Esophagus squamous epithelium (tissue), 5 donors: ENCODE measurements at places on chromosomes 7 and 10.

DNA sequence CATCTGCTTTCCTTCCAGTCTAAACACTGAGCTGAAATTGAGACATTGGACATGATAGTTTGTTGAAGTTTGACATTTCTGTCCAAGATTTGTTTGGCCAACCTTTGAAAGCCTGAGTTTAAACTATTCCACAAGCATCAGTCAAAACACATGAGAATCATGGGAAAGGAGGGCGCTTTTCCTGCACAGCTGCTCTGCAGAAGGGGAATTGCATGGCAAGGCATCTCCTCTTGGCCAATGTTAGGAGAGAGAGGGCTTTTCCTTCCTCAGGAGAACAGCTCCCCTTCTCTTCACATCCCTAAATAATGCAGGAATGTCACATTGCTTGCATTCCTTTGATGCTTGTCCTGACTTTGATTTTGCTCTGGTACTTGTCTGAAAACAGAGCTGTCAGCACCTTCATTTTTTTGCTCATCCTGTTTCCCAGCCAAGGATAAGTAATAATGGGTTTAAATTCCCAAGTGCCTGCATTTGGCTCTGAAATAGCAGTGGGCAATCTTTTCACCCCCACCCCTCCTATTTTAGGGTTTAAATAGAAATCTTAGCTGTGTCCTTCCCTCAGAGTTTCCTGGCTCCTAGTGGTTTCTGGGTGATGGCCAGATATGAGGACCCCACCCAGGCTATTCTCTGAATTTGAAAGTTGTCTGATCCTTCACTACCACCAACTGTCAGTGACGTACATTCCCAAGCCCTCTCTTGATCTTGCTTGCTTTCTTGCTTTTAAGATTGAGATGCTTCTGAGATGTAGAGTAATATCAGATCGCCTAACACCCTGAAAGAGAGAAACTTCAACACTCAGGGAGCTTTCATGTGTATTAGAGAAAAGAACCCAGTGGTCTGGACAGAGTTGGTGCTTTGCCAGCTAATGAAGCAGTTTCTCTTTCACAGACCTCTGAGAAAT is 75.2 kb upstream of the NPVF start:
- DNase-seq: no peak

GRCh38 chr10:14022954-14023672 is 307.6 kb downstream of the FRMD4A start:
- no peak for DNase-seq

DNA sequence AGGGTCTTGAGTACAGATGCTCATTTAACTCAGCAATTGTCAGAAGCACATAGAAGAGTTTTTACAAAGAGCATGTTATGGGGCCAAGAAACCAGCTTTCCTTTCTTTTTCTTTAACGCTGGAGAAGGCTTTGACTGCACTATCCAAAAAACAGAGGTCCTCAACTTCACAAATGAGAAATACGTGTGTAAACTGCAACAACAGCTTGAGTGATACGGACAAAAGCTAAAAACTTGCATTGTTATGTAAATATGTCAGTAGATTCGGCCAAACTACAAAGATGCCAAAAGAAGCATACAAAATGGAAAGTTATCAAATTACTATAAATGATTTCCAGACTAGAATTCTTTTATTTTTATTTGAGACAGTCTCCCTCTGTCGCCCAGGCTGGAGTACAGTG is 62.4 kb upstream of the C10orf90 start:
- no peak for DNase-seq

DNA sequence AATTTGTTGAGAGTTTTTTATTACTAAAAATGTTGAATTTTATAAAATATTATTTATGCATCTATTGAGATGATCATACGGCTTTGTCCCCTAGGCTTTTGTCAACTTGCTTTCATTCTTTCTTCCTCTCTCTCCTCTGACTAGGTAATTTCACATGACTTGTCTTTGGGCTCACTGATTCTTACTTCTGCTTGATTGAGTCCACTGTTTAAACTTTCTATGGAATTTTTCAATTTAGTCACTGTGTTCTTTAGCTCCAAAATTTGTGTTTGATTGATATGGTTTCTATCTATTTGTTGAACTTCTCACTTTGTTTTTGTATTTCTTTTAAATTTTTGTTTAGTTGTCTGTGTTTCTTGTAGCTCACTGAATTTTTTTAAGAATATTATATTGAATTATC is 65.9 kb upstream of the PTPRZ1 start:
- no peak for DNase-seq

DNA sequence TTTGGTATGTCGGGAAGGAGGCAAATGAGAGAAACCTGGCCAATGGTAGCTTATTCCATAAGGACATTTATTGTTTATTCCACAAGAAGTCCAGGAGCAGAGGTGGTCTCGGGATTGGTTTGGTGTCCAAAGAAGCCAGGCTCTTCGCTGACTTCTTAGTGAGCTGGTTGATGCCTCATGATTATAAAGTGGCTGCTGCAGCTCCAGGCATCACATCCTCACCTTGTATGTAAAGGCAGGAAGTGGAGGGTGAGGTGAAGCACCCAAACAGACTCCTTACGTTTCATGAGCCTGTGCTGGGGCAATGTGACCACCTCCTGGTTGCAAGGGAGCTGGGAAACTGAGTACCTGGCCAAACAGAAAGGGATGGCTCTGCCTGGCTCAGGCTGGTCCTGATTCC is 92.4 kb downstream of the MYL10 start:
- DNase-seq: no peak

DNA sequence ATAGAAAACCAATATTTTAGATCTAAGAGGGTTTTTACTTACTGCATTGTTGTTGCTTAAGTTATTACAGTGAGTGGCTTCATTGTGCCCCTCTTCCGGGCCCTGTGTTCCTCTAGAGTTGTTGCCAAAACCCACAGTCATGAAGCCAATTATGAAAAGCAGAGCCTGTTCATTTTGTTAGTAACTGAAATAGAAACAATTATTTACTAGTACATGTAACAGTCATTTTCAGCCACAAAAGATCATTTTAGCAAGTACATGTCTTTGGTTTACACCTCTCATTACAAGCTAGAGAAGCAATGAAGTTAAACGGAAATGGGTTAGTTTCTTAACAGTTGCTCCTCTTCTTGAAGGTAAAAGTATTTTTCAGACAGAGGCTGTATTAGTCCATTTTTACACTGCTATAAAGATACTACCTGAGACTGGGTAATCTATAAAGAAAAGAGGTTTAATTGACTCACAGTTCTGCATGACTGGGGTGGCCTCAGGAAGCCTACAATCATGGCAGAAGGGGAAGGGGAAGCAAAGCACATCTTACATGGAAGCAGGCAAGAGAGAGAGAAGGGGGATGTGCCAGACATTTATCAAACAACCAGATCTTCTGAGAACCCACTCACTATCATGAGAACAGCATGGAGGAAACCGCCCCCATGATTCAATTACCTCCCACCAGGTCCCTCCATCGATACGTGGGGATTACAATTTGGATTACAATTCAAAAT is 380.5 kb downstream of the SFMBT2 start:
- no peak for DNase-seq

- DNase-seq: no peak
Observed at GRCh38 chr10:131751827-131752775, 148.7 kb upstream of the PPP2R2D start.

DNA sequence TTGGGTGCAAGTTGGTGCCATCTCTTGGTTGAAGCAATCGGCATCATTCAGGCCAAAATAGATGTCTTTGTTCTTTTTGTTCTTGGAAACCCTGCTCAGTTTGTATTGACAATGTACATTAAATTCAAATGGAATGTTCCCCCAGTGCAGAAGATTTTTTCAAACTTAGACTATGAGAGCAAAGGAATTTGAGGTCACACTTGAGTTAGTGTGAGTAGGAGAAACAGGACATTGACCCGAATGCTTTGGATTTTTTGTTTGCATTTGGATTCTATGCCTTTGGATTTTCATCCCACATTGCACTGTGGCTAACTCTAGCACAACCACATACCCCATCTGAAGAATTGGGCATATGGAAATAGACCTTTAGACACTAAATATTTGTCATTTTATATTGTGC is 480.0 kb downstream of the GALNT17 start:
- no peak for DNase-seq

GRCh38 chr10:60114765-60115586 is 208.6 kb upstream of the CCDC6 start:
- no peak for DNase-seq

DNA sequence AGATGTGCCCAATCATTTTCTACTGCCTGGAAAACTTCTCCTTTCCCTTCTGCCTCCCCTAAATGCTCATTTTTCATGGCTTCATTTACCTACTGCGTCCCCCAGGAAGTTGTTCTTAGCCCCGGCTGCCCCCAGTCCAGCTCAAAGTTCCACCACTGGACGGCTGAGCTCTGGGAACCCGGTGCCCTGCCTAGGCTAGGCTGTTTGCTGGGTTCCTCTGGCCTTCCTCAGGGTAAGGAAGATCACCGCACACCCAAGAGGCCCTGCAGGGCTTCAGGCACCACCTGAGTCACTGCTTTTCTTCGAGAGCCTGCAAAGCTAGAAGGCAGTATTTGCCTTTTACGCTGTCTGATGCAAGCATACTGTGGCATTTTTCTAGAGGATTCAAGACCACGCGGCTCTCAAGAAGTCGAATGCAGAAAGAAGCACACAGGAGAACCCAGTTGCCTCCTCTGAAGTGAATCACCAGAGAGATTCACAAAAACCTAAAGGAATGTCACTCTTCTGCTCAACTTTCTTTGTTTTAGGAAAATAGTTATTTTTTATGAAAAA is 46.7 kb upstream of the ZMIZ1 start:
- no peak for DNase-seq

- no peak for DNase-seq
Observed at GRCh38 chr10:96889415-96890171, 57.5 kb downstream of the LCOR start.

DNA sequence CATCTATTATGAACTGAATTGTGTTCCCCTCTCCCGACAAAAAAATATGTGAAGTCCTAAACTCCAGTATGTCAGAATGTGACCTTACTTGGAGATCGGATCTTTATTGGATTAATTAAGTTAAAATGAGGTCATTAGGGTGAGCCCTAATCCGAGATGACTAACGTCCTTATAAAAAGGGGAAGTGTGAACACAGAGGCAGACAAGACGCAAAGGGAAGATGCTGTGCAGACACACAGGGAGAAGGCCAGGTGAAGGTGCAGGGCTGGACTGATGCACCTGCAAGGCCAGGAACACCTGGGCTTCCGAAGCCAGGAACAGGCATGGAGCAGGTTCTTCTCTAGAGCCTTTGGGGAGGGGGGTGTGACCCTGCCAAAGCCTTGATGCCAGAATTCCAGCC is 187.8 kb downstream of the PARD3 start:
- no peak for DNase-seq

DNA sequence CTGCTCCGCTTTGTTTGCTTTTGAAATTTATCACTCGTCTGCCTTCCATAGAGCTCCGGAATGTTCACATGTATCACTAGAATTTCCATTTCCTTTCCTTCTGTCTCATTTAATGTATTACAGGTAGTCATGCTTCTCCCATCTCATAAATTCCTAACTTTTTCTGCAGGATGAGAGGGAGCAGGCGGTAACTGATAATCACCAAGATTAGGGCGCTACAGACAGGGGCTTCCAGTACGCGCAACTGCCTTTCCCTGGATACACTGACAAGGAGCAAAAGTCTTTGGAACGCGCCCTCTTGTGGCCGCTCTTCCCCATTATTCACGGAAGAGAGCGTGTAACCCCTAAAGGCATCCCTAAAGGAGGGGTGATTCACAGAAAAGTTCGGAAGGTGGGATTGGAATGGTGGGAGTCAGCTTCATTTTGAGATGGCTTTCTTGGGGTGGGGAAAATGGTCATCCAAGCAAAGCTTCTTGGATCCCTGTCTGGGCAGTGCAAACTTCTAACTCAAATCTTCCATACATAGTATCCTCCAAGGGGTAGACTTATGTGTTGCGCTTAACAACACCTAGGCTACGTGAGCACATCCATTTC is 6.5 kb downstream of the INHBA start:
- no peak for DNase-seq

DNA sequence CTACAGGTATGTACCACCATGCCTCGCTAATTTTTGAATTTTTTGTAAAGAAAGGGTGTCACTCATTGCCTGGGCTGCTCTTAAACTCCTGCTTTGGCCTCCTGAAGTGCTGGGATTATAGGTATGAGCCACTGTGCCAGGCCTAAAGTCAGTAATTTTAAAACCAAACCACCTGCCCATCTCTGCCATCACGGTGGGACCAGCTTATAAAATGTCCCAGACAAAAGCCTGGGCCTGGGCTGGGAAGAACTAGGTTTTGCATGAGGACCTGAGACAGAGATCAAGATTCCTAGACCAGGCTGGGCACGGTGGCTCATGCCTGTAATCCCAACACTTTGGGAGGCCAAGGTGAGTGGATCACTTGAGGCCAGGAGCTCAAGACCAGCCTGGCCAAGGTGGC is 395.6 kb downstream of the CALN1 start:
- DNase-seq: no peak

GRCh38 chr10:132637477-132638129 is 100.0 kb downstream of the INPP5A start:
- no peak for DNase-seq

GRCh38 chr7:139718141-139718540 is 59.7 kb downstream of the HIPK2 start:
- DNase-seq: no peak

GRCh38 chr7:111752022-111752582 is 189.8 kb upstream of the IMMP2L start:
- DNase-seq: no peak

DNA sequence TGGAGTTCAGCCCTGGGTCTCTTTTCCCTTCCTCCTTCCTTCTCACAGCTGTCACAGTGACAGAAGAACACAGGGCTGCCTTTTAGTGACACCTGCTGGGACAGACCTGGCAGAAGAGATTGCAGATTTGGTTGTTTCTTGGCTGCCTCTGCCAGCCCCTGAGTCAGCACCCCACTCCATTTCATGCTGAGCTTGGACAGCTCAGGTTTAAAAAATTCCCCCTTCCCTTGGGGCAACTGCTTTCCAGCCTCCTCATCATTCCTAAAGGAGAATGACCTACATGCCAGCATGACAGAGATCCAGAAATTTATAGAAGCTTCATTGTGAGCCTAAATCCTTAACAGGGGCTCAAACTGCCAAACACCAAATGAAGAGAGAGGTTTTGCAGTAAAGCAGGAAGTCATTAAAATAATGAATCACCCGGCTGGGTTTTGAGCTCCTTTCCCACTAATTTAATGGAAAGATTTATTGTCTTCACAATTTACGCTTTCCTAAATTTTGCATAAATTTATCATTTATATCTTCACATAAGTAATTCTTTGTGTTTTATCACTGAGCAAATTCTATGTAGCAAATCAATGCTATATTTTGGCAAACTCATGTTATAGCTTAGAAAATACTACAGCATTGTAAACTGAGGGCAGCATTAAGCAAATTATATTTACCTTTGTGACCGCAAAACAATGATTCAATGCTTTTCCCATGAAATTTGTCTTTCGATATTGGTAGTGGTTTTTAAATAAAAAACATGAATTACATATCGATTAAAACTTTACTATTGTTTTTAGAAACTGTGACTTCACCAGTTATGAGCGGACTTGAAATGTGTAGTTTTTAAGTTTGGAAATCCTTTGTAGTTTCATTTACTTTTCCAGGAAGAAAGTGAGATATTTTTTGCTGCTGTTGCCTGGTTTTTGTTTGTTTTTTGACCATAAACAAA is 399.5 kb upstream of the ANKRD30A start:
- DNase-seq: no peak
